ENCODE measurements at places on chromosomes 4 and X. TPM values are rescaled to one million over a fixed set of nuclear protein-coding genes. Genes with fewer than 3 reads are reported as not detected.

GRCh38 chr4:81946996-81947395 is 426.8 kb downstream of the HNRNPD start:
- no peaks in the 10 kb centered on the region for H3K4me1 ChIP-seq
- H3K36me3 ChIP-seq: no peaks in the 10 kb centered on the region
- no peak overlapping the region for H3K27ac ChIP-seq

DNA sequence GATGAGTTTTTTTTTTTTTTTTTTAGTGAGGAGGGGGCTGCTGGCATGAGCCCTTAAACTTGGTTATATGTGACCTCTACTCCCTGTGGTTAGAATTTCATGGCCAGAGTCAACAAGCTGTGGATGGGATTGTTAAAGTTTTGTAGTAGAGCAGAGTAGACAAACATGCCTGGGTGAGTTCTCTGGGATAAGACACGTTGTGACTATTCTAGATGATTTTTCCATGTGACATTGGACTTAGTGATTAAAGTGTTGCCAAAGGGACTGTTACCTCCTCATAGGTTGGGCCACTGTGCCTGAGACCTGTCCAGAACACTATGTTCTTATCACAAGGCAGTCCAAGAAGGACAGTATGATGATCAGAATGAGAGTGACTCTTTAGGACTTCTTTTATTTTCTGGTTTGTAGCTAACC is 28.8 kb upstream of the ALB start:
- no peaks in the 10 kb centered on the region for H3K27me3 ChIP-seq
- H3K4me1 ChIP-seq: no peaks in the 10 kb centered on the region
- H3K4me3 ChIP-seq: no peak overlapping the region
- no peak overlapping the region for H3K27ac ChIP-seq
- H3K36me3 ChIP-seq: no peaks in the 10 kb centered on the region

- no peaks in the 10 kb centered on the region for H3K27me3 ChIP-seq
- no peak for DNase-seq
- H3K36me3 ChIP-seq: no peaks in the 10 kb centered on the region
- H3K4me1 ChIP-seq: no peaks in the 10 kb centered on the region
Measured at GRCh38 chrX:46910415-46910814, 1.8 kb upstream of the JADE3 start.

GRCh38 chr4:7854697-7855370 is 84.8 kb downstream of the AFAP1 start:
- peak; percentile 23 for DNase-seq
- H3K4me1 ChIP-seq: no peaks in the 10 kb centered on the region
- H3K27me3 ChIP-seq: no peaks in the 10 kb centered on the region
- no peak overlapping the region for H3K27ac ChIP-seq

DNA sequence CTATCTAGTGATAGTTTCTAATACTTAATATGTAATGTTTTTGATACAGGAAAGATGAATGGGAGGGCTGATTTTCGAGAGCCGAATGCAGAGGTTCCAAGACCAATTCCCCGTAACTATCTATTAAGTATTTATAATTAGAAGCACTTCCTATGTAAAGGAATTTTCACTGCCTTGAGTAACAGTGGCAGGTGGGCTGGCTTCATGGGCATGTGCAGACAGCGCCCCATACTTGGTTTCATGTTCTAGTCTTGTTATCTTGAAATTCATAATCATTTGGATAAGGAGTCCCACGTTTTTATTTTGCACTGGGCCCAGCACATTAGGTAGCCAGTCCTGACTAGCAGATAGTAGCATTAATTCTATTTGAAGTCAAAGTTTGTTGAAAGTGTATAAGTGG is 1.7 kb downstream of the OCIAD1 start:
- H3K4me3 ChIP-seq: peak overlapping the region; percentile 97
- no peaks in the 10 kb centered on the region for H3K27me3 ChIP-seq
- DNase-seq: no peak

GRCh38 chrX:154355094-154355775 is 19.2 kb downstream of the FLNA start:
- DNase-seq: no peak
- H3K4me3 ChIP-seq: no peak overlapping the region
- H3K36me3 ChIP-seq: peaks cover 61% of the 10 kb centered on the region
- no peak overlapping the region for H3K27ac ChIP-seq
- H3K27me3 ChIP-seq: no peaks in the 10 kb centered on the region
- no peaks in the 10 kb centered on the region for H3K4me1 ChIP-seq

DNA sequence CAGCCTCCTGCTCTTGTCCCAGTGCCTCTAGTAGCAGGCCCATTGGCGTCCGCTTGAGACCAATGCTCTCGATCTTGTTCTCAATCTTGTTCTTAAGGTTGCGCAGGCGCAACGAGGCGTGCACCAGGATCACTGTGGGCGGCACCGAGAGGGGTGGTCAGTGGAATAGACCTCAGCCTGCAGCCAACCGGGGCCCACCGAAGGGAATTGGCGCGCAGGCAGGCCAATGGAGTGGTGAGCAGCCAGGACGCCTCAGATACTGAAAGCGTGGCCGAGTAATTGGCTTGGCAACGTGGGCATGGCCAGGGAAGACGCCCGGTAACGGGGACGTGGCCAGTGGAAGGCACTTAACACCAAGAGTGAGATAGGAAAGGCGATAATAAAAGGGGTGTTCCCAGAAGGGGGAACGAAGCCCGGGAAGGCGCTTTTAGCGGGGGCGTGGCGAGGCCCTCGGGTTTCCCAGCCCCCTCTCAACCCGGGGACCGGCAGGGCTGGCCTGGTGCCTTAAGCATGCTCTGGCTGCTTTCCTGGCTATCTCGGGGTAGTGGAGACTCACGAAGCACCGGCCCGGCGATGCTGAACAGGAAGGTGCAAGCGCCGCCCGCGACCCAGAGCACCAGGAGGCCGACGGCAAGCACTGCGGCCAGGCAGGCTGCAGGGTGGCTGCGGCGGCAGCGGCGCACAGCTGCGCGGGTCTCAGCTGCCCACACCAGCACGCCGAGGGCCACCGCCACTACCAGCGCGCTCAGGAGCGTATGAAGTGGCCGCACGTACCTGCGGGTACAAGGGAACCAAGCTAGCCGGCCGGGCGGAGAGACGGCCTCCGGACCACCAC is 1.7 kb downstream of the PRAF2 start:
- H3K36me3 ChIP-seq: no peaks in the 10 kb centered on the region
- DNase-seq: no peak
- no peaks in the 10 kb centered on the region for H3K27me3 ChIP-seq
- H3K4me1 ChIP-seq: no peaks in the 10 kb centered on the region
- H3K4me3 ChIP-seq: no peak overlapping the region

DNA sequence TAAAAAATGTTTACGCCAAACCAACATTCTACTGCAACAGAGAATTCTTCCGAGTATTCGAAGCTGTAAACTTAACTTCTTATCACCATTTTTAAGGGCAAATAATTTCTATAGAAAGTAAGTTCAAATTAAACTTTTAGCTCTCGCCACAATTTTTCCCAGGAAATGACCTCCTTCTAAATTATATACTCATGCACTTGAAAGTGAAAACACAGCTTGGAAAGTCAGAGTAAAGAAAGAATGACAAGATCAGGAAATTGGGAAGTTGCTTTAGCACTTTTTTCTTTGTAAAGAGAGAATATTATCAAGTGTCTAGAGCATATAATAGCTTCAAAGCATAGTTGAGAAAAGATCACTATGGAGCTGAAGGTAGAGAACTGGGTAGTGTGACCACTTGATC is 1.2 kb downstream of the CYBB start:
- no peaks in the 10 kb centered on the region for H3K36me3 ChIP-seq
- no peaks in the 10 kb centered on the region for H3K27me3 ChIP-seq
- H3K4me1 ChIP-seq: peaks cover 13% of the 10 kb centered on the region
- H3K4me3 ChIP-seq: peak overlapping the region; percentile 50
- DNase-seq: no peak
- peak overlapping the region; percentile 62 for H3K27ac ChIP-seq

DNA sequence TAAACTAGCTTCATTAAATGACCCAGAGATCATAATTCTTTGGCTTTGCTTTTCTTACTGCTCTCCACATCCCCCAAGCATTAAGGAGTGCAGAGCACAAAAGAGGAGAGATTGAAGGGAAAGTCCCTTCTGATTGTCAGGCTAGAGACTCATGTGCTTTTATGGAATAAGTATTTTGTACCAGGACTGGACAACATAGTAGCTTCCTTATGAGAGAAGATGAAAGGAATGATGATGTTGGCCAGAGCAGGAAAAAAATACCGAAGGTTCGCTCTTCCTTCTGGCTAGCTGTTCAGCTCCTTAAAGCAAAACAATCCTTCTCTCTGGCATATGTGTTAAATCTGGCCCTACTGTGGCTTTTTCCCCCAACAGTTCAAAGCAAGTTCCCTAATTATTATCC is 53.1 kb downstream of the HOPX start:
- H3K4me3 ChIP-seq: no peak overlapping the region
- DNase-seq: no peak
- H3K36me3 ChIP-seq: no peaks in the 10 kb centered on the region
- no peaks in the 10 kb centered on the region for H3K4me1 ChIP-seq
- H3K27ac ChIP-seq: no peak overlapping the region
- H3K27me3 ChIP-seq: no peaks in the 10 kb centered on the region

- no peaks in the 10 kb centered on the region for H3K27me3 ChIP-seq
- H3K4me1 ChIP-seq: no peaks in the 10 kb centered on the region
Measured at GRCh38 chrX:152738560-152738959, 5.0 kb downstream of the MAGEA12 start.

GRCh38 chr4:171101845-171102244 is 711.4 kb upstream of the GALNTL6 start:
- no peaks in the 10 kb centered on the region for H3K27me3 ChIP-seq
- H3K27ac ChIP-seq: no peak overlapping the region
- no peak overlapping the region for H3K4me3 ChIP-seq
- DNase-seq: no peak
- no peaks in the 10 kb centered on the region for H3K36me3 ChIP-seq
- H3K4me1 ChIP-seq: no peaks in the 10 kb centered on the region

- no peak overlapping the region for H3K27ac ChIP-seq
- H3K4me3 ChIP-seq: no peak overlapping the region
- DNase-seq: no peak
- H3K36me3 ChIP-seq: no peaks in the 10 kb centered on the region
- no peaks in the 10 kb centered on the region for H3K27me3 ChIP-seq
Measured at GRCh38 chr4:76779740-76780459, 118.0 kb downstream of the SOWAHB start.

- no peak for DNase-seq
- no peaks in the 10 kb centered on the region for H3K36me3 ChIP-seq
- H3K4me3 ChIP-seq: no peak overlapping the region
- no peaks in the 10 kb centered on the region for H3K27me3 ChIP-seq
- H3K4me1 ChIP-seq: no peaks in the 10 kb centered on the region
- no peak overlapping the region for H3K27ac ChIP-seq
Measured at GRCh38 chr4:21457086-21457840, 491.3 kb downstream of the KCNIP4 start.

DNA sequence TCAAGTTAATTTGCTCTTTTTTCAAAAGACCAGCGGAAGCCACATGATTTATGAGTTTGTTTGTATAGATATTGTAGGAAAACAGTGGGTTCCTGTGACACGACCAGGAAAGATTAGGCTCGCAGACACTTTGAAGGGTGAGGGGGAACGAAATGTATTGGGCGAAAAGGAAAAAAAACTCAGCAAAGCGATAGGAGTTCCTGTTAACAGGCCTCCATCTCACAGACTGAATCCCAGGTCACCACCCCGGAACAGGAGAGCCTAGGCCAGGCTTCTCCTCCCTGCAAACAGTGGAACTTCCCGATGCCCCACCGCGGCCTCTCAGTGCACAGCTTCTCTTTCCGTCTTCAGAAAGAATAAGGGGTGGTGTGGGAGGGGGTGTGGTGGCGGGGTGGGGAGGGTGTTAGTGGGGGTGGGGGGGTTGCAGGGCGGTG is 181.8 kb upstream of the GPRIN3 start:
- H3K4me1 ChIP-seq: no peaks in the 10 kb centered on the region
- H3K27me3 ChIP-seq: no peaks in the 10 kb centered on the region
- no peak for DNase-seq
- no peaks in the 10 kb centered on the region for H3K36me3 ChIP-seq
- H3K27ac ChIP-seq: no peak overlapping the region
- no peak overlapping the region for H3K4me3 ChIP-seq

DNA sequence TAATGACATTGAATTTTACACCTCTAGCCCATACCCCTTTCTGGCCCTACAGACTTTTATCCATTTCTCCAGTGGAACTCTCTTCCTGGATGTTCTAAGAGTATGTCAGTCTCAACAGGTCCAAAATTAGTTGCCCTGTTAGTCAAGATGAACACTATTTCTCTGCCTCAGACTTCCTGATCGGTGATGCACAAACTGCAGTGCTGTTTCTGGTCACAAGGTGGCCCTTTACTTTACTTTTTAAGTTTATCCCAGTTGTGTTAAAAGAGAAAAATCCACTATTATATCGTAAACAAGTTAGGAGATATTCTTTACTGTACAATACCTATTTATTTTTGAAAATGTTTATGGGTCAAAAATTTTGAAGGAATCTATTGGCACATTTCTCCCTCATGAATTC is 13.1 kb downstream of the TCEAL7 start:
- H3K27ac ChIP-seq: no peak overlapping the region
- no peaks in the 10 kb centered on the region for H3K36me3 ChIP-seq
- no peaks in the 10 kb centered on the region for H3K27me3 ChIP-seq
- no peaks in the 10 kb centered on the region for H3K4me1 ChIP-seq

- H3K36me3 ChIP-seq: no peaks in the 10 kb centered on the region
- H3K27ac ChIP-seq: no peak overlapping the region
- H3K4me3 ChIP-seq: no peak overlapping the region
- no peaks in the 10 kb centered on the region for H3K27me3 ChIP-seq
- no peak for DNase-seq
Measured at GRCh38 chr4:173174184-173174583, 5.6 kb downstream of the GALNT7 start.

GRCh38 chr4:3805026-3805425 is 38.8 kb downstream of the ADRA2C start:
- H3K36me3 ChIP-seq: no peaks in the 10 kb centered on the region
- DNase-seq: no peak
- H3K27ac ChIP-seq: no peak overlapping the region
- no peaks in the 10 kb centered on the region for H3K4me1 ChIP-seq
- 0 out of 2 replicates have a peak, but pooled peaks cover 1% of the 10 kb centered on the region for H3K27me3 ChIP-seq
- no peak overlapping the region for H3K4me3 ChIP-seq

GRCh38 chr4:186676531-186677161 is 47.0 kb downstream of the FAT1 start:
- H3K4me1 ChIP-seq: no peaks in the 10 kb centered on the region
- DNase-seq: no peak
- H3K27me3 ChIP-seq: no peaks in the 10 kb centered on the region
- no peaks in the 10 kb centered on the region for H3K36me3 ChIP-seq

CLNK gene
- 2.5 TPM for total RNA-seq

FGD1 gene
- 0.08 TPM for total RNA-seq

AVPR2 gene
- total RNA-seq: not detected

ATP2B3 gene
- not detected for total RNA-seq

REPS2 gene
- total RNA-seq: 6.6 TPM

PNMA6F gene
- total RNA-seq: not detected

ADH1C gene
- 0.54 TPM for total RNA-seq

XAGE5 gene
- total RNA-seq: not detected
